ENCODE measurements at places on chromosomes 16 and 17. TPM values are rescaled to one million over a fixed set of nuclear protein-coding genes. Genes with fewer than 3 reads are reported as not detected.

Gene HEATR9
- not detected for total RNA-seq

Gene FOXJ1
- total RNA-seq: 2.6 TPM

Gene TMEM92
- 2.7 TPM for total RNA-seq

Gene SLFN14
- total RNA-seq: not detected

Gene FBF1
- 5.5 TPM for total RNA-seq

Gene MLST8
- total RNA-seq: 134 TPM

Gene SLC7A6OS
- 14.2 TPM for total RNA-seq

Gene TERB1
- not detected for total RNA-seq

Gene AXIN2
- total RNA-seq: 1.4 TPM

Gene CHST4
- 1.1 TPM for total RNA-seq

Gene ATAD5
- 8.4 TPM for total RNA-seq

Gene CCL22
- total RNA-seq: not detected

Gene CACNA1G
- not detected for total RNA-seq

Gene KRT12
- not detected for total RNA-seq

Gene TEKT1
- total RNA-seq: not detected

Gene DRC7
- not detected for total RNA-seq

Gene ZNF174
- 13.7 TPM for total RNA-seq

Gene KCTD19
- total RNA-seq: 0.35 TPM

Gene PRSS8
- 27.4 TPM for total RNA-seq

Gene NOS2
- total RNA-seq: 0.07 TPM

Gene SLFN12
- 13.3 TPM for total RNA-seq

Gene BICDL2
- 4.6 TPM for total RNA-seq

Gene MYH13
- not detected for total RNA-seq

Gene PIK3R5
- not detected for total RNA-seq

Gene CCNF
- 53.4 TPM for total RNA-seq

Gene MAP2K6
- 1.8 TPM for total RNA-seq

Gene NLRP1
- 7.8 TPM for total RNA-seq

Gene KRTAP3-1
- not detected for total RNA-seq

Gene TBC1D3K
- total RNA-seq: not detected

Gene KRTAP3-3
- total RNA-seq: not detected

Gene HS3ST4
- total RNA-seq: not detected

Gene SCGB1C2
- total RNA-seq: not detected

Gene TM4SF5
- total RNA-seq: not detected

Gene GINS2
- total RNA-seq: 40.2 TPM

Gene PKMYT1
- total RNA-seq: 120 TPM

Gene CARD14
- 0.36 TPM for total RNA-seq

Gene ATP2A1
- total RNA-seq: 0.92 TPM

Gene SKAP1
- total RNA-seq: 11.4 TPM

Gene ABCC11
- not detected for total RNA-seq

Gene SLC38A8
- not detected for total RNA-seq

Gene C17orf50
- total RNA-seq: not detected

Gene PRSS33
- not detected for total RNA-seq

Gene CDRT4
- total RNA-seq: 6.7 TPM

Gene BRIP1
- total RNA-seq: 12.6 TPM

Gene ENGASE
- total RNA-seq: 11.2 TPM

Gene ITGB3
- total RNA-seq: 65.9 TPM

Gene XAF1
- not detected for total RNA-seq

Gene CCDC144A
- total RNA-seq: 0.22 TPM

Gene CD300A
- not detected for total RNA-seq

Gene ERN2
- 0.35 TPM for total RNA-seq

Gene CCL4
- not detected for total RNA-seq

Gene NPIPA2
- total RNA-seq: not detected

Gene RHBDF1
- total RNA-seq: 17.5 TPM

Gene SLC13A2
- total RNA-seq: not detected

Gene ABCA5
- total RNA-seq: 4.5 TPM

Gene PNMT
- total RNA-seq: not detected

Gene COIL
- total RNA-seq: 15.3 TPM

Measured in epithelial cell of proximal tubule (primary cell).